ENCODE measurements at places on chromosomes 7 and 10. TPM values are rescaled to one million over a fixed set of nuclear protein-coding genes. Genes with fewer than 3 reads are reported as not detected.

TMEM229A gene
- not detected for total RNA-seq

CTAGE4 gene
- total RNA-seq: 26.0 TPM

IGF2BP3 gene
- 29.8 TPM for total RNA-seq

KAT6B gene
- 18.3 TPM for total RNA-seq

HTRA1 gene
- total RNA-seq: 157 TPM

C7orf57 gene
- 0.52 TPM for total RNA-seq

PALD1 gene
- 0.12 TPM for total RNA-seq

CD36 gene
- 0.12 TPM for total RNA-seq

ATRNL1 gene
- total RNA-seq: not detected

PRLHR gene
- not detected for total RNA-seq

MOGAT3 gene
- total RNA-seq: not detected

SUFU gene
- total RNA-seq: 6.3 TPM

DENND10 gene
- 27.2 TPM for total RNA-seq

EMX2 gene
- total RNA-seq: not detected

NUB1 gene
- total RNA-seq: 59.6 TPM

CCL24 gene
- total RNA-seq: not detected

OR6V1 gene
- not detected for total RNA-seq

ASB10 gene
- not detected for total RNA-seq

FAM20C gene
- 14.2 TPM for total RNA-seq

SFMBT2 gene
- total RNA-seq: 5.8 TPM

SIRT1 gene
- 23.2 TPM for total RNA-seq

TET1 gene
- total RNA-seq: not detected

LAMB4 gene
- not detected for total RNA-seq

ZNF273 gene
- total RNA-seq: 2.2 TPM

PRF1 gene
- not detected for total RNA-seq

NKX2-3 gene
- not detected for total RNA-seq

TMEM196 gene
- not detected for total RNA-seq

TAS2R41 gene
- total RNA-seq: not detected

SLC12A9 gene
- total RNA-seq: 19.2 TPM

ARMC3 gene
- not detected for total RNA-seq

OGDHL gene
- total RNA-seq: 0.22 TPM

KEL gene
- not detected for total RNA-seq

DDC gene
- total RNA-seq: 0.64 TPM

PRPS1L1 gene
- not detected for total RNA-seq

POLR2J2 gene
- total RNA-seq: 13.8 TPM

CALD1 gene
- 183 TPM for total RNA-seq

PWWP2B gene
- 10.0 TPM for total RNA-seq

AVL9 gene
- total RNA-seq: 39.2 TPM

Data from MCF 10A (cell line).